ENCODE measurements at places on chromosomes 11 and 22.
A peak's percentile ranks its signal among the peaks of the same experiment; 100 is the strongest.

GRCh38 chr11:12922980-12923507 is 86.1 kb upstream of the RASSF10 start:
- DNase-seq: no peak

- no peak for DNase-seq
These were observed 27.3 kb upstream of the CREB3L1 start for GRCh38 chr11:46249938-46250744.

DNA sequence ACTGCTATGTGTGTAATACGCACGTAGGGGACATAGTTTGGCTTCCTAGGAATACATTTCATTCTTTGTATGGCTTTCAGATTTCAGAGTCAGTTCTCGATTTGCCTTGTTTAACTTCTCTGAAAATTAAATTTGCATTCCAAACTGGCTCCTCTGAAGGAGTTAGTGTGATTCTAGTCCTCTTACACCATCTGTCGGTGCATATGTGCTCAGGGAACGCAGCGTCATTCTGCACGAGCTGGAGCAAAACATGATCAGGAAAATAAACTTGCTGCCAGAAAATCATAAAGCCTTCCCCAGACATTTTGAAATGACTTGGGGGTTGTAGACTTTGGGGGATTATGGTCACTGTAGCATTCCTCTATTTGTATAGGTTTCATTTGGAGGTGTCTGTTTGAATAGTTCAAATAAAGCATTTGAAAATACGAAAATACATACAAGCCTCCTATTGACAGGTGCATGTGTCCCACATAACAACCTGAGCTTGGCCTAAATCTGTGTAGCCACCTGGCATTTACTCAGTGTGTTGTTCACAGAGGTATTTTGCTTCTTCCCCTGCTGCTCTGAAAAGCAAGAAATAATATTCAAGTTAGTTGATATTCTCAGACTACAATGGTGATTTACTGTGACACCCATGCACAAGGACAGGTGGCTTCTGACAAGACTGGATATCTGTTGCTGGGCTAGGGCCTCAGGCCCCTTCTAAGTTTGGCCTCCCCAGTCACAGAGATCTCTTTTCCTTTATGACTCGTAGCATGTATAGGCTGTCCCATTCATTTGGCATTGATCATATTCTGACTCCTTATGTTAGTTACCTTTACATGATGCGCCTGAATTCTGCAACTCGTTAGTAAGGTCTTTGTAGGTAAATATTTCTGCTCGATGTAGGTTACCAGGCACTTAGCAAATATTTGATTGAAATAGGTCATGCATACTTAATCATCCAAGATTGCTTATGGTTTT is 81.6 kb upstream of the SORL1-AS1 start:
- no peak for DNase-seq

DNA sequence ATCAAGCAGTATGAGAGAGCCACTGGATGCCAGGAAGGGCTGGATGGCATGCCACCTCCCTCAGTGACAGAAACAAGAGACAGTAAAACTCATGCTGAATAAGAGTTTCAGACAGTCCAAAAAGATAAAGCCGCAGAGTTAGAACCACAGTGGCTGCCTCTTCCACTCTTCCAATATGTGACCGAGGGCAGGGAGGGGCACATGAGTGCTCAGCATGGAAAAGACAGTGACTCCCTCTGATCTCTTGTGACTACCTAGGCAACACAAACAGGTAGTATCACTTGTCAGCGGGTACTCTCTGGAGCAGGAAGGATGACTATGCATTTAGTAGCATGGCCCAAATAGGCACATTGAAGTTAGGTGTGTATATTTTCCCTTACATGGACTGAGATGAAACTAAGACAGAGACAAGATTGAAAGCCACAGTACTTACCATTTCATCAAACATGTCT is 295.4 kb downstream of the CADM1 start:
- DNase-seq: no peak

GRCh38 chr22:24432059-24432853 is 4.9 kb downstream of the ADORA2A start:
- DNase-seq: no peak

DNA sequence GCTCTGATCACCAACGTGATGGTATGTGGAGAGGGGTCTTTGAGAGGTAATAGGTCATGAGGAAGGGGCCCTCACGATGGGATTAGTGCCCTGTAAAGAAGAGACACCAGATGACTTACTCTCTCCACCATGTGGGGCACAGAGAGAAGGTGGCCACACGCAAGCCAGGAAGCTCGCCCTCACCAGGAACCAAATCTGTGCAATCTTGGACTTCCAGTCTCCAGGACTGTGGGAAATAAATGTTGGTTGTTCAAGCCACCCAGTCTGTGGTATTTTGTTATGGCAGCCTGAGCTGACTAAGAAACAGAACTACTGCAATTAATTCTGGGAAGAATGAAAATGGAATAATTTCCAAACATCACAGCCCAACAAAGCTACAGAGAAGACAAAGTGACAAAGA is 117.5 kb downstream of the SNX19 start:
- no peak for DNase-seq

DNA sequence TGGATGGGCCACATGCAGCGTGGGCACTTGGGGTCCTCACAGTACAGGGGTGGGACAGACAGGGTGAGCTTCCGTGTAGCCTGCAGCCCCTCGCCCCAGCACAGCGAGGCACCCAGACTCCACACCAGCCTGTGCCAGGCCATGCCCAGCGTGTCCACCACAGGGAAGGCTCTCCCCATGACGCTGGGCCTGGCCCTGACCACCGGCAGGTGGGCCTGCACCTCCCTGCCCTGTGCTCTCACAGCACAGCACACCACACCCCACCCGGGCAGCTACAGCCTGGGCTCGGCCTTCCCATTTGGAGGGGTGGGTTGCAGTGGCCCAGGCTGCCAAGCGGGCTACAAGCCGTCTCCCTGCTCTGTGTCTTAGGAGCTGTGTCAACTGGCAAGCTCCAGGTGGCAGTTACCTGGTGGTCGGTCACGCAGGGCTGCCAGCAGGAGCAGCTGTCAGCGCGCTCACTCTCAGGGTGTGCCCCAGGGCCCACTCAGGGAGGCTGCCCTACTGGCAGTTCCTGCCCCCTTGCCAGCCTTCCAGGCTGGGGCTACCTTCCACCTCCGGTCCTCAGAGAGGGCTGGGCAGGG is 4.6 kb downstream of the MOB2 start:
- no peak for DNase-seq

- DNase-seq: no peak
These were observed 29.2 kb upstream of the CHORDC1 start for GRCh38 chr11:90252053-90252452.

GRCh38 chr11:28401446-28401845 is 293.3 kb downstream of the METTL15 start:
- DNase-seq: no peak

DNA sequence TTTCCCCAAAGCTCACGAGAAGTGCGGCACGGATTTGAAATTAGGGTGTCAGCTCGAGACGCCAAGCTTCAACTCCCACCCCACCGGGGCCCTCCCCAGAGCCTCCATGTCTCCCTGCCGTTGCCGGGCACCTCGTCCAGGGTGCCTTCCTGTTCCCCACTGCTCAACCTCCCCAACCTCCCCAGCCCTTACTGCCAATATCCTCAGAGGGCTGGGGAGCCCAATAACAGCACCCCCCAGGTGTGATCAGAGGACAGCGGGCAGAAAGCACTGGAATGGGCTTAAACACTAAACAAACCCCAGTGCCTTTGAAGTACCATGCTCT is 1336.4 kb downstream of the TBC1D22A start:
- DNase-seq: no peak

DNA sequence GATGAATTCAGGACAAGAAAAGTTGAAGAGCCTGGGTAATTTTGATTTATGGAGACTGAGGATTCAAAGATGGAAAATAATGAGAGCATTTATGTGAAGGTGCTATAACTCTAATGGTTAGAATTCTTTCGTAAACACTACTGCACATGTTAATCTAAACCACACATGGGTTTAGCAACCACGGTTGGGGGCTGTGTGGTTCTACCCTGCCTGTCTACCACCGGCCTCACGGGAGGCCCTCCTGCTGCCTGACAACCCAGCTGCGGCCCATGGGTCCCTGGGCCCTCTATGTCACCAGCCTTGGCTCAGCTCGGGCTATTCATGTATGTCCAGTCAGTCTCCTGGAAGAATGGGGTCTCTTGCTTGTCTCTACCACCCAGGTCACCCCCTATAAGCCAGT is 68.5 kb upstream of the ARFGAP3 start:
- DNase-seq: no peak

- no peak for DNase-seq
These were observed 29.9 kb downstream of the GLB1L2 start for GRCh38 chr11:134361661-134362060.

- no peak for DNase-seq
These were observed 69.6 kb upstream of the TEAD1 start for GRCh38 chr11:12604557-12605153.

- DNase-seq: no peak
These were observed at the start of gene LUZP2 for GRCh38 chr11:24496736-24497725. LUZP2 (plus strand) TSS chr11:24497053.

DNA sequence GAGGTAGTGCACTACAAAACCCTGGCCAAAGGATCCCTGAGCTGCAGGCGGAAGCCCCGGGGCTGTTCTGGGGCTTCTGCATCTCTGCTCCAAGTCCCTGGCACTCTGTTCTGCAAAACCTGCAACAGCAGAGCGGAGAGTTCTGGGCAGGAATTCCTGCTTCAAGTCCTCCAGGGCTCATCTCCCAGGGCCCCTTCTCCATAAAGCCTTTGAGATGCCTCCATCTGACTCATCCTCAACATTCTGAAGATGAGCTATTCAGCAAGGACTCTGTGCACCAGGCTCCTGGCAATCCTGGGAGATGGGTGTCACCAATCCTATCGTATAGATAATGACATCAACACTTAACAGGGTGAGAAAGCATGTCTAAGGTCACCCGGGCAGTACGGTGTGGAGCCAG is 19.3 kb downstream of the SYN3 start:
- no peak for DNase-seq

- DNase-seq: no peak
These were observed 83.6 kb upstream of the BLID start for GRCh38 chr11:122199661-122200060.

- DNase-seq: no peak
These were observed 12.3 kb downstream of the PDGFD start for GRCh38 chr11:104151404-104152204.

DNA sequence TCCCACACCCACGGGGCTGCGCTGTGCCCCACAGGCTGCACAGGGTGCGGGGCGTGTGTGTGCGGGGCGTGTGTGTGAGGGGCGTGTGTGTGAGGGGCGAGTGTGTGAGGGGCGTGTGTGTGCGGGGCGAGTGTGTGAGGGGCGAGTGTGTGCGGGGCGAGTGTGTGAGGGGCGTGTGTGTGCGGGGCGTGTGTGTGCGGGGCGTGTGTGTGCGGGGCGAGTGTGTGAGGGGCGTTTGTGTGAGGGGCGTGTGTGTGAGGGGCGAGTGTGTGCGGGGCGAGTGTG is 86.7 kb downstream of the WNT7B start:
- DNase-seq: no peak

- no peak for DNase-seq
These were observed 271.8 kb upstream of the MTNR1B start for GRCh38 chr11:92697461-92698312.

- no peak for DNase-seq
These were observed 47.1 kb downstream of the PLEKHA7 start for GRCh38 chr11:16966930-16967671.

- no peak for DNase-seq
These were observed 261.3 kb downstream of the TMEM135 start for GRCh38 chr11:87299041-87299481.

DNA sequence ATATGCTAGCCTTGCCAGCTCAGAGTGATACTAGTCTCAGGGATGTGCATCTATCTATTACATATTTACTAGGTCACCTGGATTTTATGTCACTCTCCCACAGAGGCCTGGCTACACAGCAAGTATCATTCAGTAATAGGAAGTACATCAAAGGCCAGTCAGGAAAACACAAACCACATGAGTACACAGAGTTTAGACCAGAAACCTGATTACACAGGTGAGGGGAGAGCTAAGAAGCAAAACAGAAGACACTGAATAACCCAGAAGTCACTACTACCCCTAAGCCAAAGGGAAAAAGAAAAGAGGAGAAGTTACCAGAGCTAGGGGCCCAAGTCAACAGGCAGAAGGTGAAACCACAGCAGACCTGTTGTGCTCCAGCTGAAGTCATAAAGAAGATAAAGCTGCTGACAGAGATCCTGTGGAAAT is 13.3 kb downstream of the LPXN start:
- DNase-seq: no peak

DNA sequence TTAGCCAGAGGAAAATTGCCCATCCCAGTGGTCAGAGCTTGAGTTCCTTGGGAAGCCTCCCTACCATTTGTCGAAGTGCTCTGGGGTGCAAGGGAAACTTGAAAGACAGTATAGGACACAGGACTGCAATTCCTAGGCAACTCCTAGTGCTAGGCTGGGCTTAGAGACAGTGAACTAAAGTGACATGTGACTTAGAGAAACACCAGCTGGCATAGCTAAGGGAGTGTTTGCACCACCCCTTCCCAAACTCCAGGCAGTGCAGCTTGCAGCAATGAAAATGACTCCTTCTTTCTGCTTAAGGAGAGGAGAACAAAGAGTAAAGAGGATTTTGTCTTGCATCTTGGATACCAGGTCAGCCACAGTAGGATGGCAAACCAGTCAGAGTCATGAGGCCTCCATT is 388.0 kb downstream of the DYNC2H1 start:
- DNase-seq: no peak

DNA sequence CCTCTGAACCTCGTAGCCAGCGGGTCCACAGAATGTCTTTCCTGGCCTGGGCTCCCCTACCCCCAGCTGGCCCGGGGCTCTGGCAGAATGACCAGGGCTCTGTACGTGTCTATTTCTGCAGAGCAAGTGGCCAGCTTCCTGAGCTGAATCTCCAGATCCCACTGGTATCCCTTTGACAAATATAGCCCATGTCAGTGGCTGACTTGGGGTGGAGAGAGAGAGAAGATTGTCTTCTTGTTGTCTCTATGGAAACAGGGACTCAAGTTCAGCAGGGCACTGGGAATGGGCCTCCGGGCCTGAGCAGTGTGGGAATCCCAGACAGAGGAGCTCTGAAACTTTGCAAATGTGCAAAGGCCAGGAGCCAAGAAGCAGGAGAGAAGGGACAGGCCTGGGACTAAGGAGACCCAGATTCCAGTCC is 33.9 kb downstream of the ANO1 start:
- no peak for DNase-seq

DNA sequence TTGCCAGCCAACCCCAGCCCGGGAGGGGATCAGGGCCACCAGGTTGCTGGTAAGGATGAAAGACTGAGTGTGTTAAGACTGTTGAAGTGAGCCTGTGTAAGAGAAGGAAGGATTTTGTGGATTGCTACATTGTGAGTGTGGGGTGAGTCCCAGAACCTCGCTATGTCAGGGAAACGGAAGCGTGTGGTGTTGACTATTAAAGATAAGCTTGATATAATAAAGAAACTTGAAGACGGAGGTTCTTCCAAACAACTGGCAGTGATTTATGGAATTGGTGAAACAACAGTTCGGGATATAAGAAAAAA is 627 bp downstream of the JRKL start:
- DNase-seq: peak; percentile 21

- peak; percentile 57 for DNase-seq
These were observed 25.7 kb upstream of the CTR9 start for GRCh38 chr11:10725114-10725906.

DNA sequence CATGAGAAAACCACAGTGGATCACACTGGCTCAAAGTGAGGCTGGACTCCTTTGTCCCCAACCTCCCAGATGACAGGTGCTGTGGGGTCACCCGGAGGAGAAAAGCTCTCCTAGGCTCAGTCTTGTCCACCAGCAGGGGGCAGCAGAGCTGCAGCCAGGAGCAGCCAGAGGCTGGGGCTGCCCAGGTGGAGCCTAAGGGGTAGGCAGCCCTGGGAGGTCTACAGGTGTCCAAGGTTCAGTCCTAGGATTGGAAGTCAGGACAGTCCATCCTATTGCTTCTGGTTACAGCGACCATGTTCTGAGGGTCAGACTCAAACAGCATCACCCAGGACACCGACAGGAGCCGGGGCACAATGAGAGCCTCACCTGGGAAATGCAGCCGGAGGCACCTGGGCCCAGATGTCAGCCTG is 77.6 kb upstream of the IGLL5 start:
- no peak for DNase-seq
